ENCODE measurements at places on chromosomes 6 and 20.

GRCh38 chr6:11174242-11174611 lies 58.2 kb downstream of the NEDD9 start:
- no peak for DNase-seq

DNA sequence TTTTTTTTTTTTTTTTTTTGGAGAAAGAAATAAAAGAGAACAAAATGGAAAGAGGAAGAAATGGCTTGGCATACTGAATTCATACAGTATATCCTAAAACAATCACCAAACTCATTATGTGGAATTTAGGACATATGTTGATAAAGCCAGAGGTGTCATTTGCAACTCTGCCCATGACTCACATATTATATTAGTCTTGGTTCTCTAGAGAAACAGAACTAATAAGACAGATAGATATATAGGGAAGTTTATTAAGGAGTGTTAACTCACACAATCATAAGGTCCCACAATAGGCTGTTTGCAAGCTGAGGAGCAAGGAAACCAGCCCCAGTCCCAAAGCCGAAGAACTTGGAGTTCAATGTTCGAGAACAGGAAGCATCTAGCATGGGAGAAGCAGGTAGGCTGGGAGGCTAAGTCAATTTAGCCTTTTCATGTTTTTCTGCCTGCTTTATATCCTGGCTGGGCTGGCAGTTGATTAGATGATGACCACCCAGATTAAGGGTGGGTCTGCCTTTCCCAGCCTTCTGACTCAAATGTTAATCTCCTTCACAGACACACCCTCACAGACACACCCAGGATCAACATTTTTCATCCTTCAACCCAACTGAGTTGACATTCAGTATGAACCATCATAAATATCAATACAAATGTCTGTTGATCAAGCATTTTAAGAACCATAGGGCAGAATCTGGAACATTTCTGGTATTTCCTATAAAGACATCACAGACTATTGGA lies 102.3 kb downstream of the UBE3D start:
- no peak for DNase-seq

- DNase-seq, result no peak
Measured at GRCh38 chr6:47455533-47456209, 21.9 kb upstream of the CD2AP start.

- DNase-seq, result no peak
Measured at GRCh38 chr6:144162977-144163376, 12.7 kb downstream of the STX11 start.

DNA sequence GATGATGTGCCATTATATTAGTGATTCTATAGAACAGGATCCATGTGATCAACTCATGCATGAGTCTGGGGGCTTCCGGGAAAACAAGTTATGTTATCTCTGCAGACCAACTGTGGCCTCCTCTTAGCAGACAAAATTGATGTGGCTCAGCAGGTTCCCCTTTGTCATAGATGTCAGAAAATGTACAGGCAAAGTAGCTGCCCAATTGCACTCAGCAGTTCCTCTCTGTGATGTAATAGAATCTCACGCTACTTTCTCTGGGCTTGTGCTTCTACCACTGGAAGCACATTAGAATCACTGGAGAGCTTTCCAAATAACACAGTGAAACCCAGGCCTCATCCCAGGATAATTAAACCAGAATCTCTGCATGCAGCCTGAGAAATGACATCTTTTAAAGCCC lies 253.1 kb downstream of the SLC24A3 start:
- no peak for DNase-seq

GRCh38 chr6:65113581-65113980 lies 593.4 kb downstream of the EYS start:
- no peak for DNase-seq

DNA sequence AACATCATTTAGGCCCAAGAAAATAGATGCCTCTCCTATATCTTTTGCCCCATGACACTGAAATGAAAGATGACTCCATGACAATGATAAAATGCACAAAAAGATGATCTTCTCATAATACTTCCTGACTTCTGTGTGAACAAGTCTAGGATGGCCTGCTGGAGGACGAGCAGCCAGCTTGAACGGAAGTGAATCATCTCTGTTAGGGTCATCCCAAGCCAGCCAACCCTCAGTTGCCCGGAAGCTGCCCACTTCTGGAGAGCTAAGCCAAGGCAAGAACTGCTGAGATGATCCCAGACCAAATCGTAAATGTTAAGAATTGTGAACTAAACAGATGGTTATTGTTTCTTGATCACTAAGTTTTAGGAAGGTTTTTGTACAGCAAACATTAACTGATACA lies 249.7 kb upstream of the HS3ST5 start:
- DNase-seq, result no peak

- DNase-seq, result no peak
Measured at GRCh38 chr6:160069459-160069858, 52.2 kb upstream of the SLC22A1 start.

Data from stimulated activated CD4-positive, alpha-beta T cell treated with anti-CD3 and anti-CD28 coated beads, Interleukin-1b, Interleukin-23, amount 100 ng/mL, for 1 hour (primary cell).